Ovary (tissue), 10 donors: ENCODE measurements at places on chromosomes 6 and 20. TPM values are rescaled to one million over a fixed set of nuclear protein-coding genes. Genes with fewer than 3 reads are reported as not detected.

- H3K4me1 ChIP-seq = peaks cover 19% of the 10 kb centered on the region
- no peaks in the 10 kb centered on the region for H3K27me3 ChIP-seq
- no peaks in the 10 kb centered on the region for H3K36me3 ChIP-seq
- H3K27ac ChIP-seq = peak overlapping the region; percentile 20
Observed at GRCh38 chr6:134723081-134723871, 226.6 kb downstream of the ALDH8A1 start.

- DNase-seq = no peak
- H3K27ac ChIP-seq = no peak overlapping the region
- no peaks in the 10 kb centered on the region for H3K36me3 ChIP-seq
- H3K4me1 ChIP-seq = peaks cover 7% of the 10 kb centered on the region
Observed at GRCh38 chr6:167663784-167664443, 162.8 kb upstream of the AFDN start.

DNA sequence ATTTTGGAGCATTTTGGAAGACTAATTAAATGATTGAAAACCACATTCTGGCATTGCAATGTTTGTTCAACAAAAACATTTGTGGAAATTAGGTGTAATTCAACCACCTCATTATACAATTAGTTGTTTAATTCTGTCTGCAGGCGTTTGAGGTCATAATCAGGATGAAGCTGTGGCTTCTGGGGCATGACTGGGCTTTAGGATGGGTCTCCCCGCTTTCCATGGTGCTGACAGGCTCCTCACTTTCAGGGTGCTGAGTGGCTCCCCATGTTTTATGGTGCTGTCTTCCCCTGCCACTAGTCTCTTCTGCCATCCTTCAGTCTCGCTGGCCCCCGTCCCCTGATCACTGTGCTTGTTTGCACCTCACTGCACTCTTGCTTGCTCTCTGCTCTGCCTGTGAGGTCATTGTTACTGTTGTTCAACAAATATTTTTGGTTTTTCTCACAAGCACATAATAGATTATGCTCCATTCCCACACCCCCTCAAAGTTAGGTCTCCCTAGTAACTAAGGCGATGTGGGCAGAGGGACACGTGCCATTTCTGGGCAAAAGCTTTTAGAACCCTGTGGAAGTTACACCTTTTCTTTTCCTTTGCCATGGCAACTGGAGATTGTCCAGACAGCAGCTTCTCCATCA, 25.4 kb upstream of the ZNF831 start:
- no peaks in the 10 kb centered on the region for H3K27me3 ChIP-seq
- H3K4me1 ChIP-seq = no peaks in the 10 kb centered on the region
- DNase-seq = no peak
- no peak overlapping the region for H3K4me3 ChIP-seq

DNA sequence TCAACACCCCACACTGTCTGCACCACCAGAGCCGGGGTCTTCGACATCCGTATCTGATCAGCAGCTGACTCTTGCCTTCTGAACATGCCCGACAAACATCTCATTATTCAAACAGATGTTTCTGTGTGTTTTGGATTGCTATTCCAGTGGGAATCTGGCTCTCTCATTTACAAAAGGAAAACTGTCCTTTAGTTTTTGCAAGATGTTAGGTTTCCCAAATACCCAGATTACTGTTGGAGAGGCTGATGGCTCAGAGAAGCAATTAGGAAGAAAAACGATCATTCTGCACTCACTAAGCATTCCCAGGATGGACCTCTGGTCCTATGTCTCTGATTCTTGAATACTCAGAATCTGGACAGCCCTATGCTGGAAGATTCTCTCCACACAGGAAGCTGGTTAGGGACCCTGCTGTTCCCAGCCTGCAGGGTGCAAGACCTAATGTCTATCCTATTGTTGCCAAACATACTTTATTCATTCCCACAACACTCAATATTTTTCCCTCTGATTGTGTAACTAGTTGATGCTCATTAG, 532.9 kb downstream of the CDH26 start:
- DNase-seq = no peak
- H3K27ac ChIP-seq = no peak overlapping the region
- H3K4me3 ChIP-seq = no peak overlapping the region
- H3K36me3 ChIP-seq = no peaks in the 10 kb centered on the region
- H3K27me3 ChIP-seq = no peaks in the 10 kb centered on the region
- no peaks in the 10 kb centered on the region for H3K4me1 ChIP-seq

DNA sequence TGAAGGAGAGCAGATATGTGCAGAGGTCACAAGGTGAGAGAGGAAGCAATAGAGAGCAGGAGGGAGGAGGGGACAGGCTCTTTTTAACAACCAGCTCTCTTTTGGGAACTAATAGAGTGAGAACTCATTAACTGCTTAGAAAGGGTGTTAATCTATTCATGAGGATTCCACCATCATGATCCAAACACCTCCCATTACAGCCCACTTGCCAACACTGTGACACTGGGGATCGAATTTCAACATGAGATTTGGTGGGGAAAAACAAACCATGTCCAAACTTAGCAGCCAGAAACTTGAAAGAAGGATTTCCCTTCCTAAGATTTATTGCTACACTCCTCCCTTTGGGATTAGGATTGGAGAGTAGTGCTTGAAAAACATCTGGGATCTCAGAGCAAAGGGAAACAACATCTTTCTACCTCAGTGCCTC, 135.5 kb upstream of the PLCB4 start:
- H3K4me3 ChIP-seq = no peak overlapping the region
- no peaks in the 10 kb centered on the region for H3K4me1 ChIP-seq
- no peaks in the 10 kb centered on the region for H3K36me3 ChIP-seq
- DNase-seq = no peak
- H3K27me3 ChIP-seq = no peaks in the 10 kb centered on the region
- no peak overlapping the region for H3K27ac ChIP-seq

DNA sequence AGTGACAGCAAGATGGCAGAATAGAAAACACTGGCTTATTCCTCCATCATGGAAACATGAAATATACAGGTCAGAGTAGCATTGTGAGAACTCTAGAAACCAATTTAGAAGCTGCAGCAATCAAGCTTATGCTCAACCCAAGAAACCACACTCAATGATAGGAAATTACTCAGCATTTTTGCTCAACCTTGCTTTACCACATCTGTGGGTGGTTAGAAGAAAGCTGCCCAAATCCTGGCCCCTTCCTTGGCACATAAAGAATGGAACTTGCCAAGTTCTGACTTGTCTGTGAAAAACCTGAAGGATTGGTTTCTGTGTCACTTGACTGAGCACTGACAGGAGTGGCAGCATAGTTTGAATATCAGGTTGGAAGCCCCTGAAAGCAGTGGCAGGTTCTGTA, 108.0 kb upstream of the MOCS1 start:
- DNase-seq = no peak
- H3K27ac ChIP-seq = no peak overlapping the region
- no peaks in the 10 kb centered on the region for H3K27me3 ChIP-seq
- H3K4me1 ChIP-seq = no peaks in the 10 kb centered on the region

- H3K4me3 ChIP-seq = no peak overlapping the region
- no peak for DNase-seq
- H3K27me3 ChIP-seq = no peaks in the 10 kb centered on the region
- no peak overlapping the region for H3K27ac ChIP-seq
- no peaks in the 10 kb centered on the region for H3K4me1 ChIP-seq
Observed at GRCh38 chr20:4512891-4513550, 208.7 kb upstream of the PRND start.

DNA sequence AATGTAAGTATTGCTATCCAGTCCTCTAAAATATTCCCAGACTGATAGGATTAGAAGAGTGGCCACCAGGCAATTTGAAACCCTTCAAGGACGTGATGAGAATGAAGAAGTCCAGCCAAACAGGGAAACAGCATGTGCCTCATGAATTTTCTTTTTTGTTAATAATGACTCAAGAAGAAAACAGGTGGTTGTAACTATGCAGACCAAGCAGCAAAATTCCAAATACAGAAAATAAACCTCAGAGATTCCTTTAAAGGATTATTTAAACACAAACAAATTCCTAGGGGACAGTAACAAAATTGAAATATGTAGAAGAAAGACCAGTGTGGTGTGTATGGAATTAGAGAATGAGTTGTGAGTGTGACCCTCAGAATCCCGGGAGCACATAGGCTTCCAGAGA, 239.2 kb downstream of the KCNQ5 start:
- DNase-seq = no peak
- no peak overlapping the region for H3K4me3 ChIP-seq
- H3K4me1 ChIP-seq = no peaks in the 10 kb centered on the region

GRCh38 chr20:1802385-1803060, 92.7 kb upstream of the SIRPA start:
- peak overlapping the region; percentile 30 for H3K4me3 ChIP-seq
- H3K4me1 ChIP-seq = peaks cover 2% of the 10 kb centered on the region
- no peaks in the 10 kb centered on the region for H3K36me3 ChIP-seq

- H3K4me3 ChIP-seq = no peak overlapping the region
- DNase-seq = no peak
- H3K27me3 ChIP-seq = no peaks in the 10 kb centered on the region
- no peaks in the 10 kb centered on the region for H3K4me1 ChIP-seq
Observed at GRCh38 chr6:113406048-113406695, 451.0 kb upstream of the MARCKS start.

DNA sequence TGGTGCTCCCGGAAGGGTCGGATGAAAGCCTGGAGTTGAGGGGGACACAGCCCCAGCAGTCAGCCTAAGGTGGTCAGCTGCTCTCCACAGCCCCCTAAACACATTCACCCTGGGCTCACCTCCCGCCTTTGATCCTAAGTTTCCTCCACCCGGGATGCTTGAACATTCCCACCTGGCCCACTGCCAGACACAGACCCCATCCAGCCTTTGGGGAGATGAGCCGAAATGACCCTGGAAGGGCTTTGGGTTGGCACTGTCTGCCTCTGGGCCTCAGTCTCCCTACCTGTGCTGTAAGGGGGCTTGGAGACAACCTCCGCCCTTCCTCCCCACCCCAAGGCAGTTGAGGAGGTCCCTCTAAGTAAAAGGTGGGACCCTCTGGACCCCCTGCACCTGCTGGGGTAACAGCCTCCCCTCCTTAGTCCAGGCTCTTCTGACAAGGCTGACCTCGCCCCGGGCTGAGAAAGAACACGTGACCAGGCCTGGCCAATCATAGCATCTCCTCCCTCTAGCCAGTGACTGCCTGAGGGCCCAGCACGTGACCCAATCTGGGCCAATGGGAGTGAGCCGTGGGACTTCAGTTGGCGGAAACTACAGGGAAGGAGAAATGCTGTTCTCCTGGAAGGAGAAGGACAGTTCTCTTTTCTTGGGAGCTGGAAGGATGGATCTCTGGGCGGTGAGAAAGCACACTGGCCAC, 16.9 kb upstream of the UBE2V1 start:
- H3K4me1 ChIP-seq = no peaks in the 10 kb centered on the region
- no peaks in the 10 kb centered on the region for H3K36me3 ChIP-seq
- no peak for DNase-seq
- H3K4me3 ChIP-seq = no peak overlapping the region
- no peak overlapping the region for H3K27ac ChIP-seq

DNA sequence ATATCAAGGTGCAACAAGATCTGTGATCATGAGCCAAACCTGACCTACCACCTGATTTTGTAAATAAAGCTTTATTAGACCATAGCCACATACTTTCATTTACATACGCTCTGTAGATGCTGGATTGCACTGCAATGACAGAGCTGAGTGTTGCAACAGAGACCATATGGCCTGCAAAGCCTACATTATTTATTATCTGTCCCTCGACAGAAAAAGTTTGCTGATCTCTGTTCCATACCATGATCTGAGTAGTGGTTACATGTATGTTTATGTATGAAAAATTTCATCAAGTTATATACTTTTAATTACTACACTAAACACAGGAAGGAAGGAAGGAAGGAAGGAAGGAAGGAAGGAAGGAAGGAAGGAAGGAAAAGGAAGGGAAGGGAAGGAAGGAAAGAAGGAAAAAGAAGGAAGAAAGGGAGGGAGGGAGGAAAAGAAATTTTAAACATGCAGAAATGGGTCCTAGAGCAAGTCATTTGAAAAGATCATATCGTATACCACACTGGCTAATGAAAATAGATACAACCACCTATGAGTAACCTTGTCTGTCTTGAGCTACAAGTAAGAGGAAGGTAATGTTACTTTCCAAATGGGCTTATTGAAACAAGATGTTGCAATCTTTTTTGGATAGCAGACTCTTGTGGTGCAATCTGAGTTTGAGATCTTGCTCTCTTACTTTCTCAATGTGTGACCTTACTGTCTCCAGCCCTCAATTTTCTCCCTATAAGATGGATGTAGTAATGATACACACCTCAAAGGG, 441.0 kb downstream of the KIF16B start:
- no peaks in the 10 kb centered on the region for H3K36me3 ChIP-seq
- no peaks in the 10 kb centered on the region for H3K4me1 ChIP-seq
- H3K4me3 ChIP-seq = no peak overlapping the region
- H3K27ac ChIP-seq = no peak overlapping the region

DNA sequence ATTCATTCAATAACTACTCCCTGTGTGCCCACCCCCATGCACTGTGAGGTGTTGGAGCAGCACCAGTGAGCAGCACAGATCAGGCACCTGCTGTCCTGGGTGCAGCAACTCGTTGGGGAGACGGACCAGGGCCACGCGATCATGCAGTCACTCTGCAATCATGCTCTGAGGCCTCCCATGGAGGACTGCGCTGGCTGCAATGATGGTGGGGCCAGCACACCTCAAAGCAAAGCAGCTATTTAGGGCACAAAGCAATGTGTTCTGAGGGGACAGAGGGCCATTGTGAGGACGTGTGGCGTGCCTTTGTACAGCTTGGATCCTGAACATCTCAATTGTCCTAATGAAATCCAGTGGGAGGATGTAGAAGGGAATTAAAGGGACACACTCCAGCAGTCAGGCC, 41.0 kb upstream of the MPC1 start:
- H3K36me3 ChIP-seq = no peaks in the 10 kb centered on the region
- no peaks in the 10 kb centered on the region for H3K27me3 ChIP-seq

MYB gene
- total RNA-seq = 0.90 TPM

OR2H2 gene
- total RNA-seq = not detected

CRISP1 gene
- total RNA-seq = not detected

MPIG6B gene
- 0.15 TPM for total RNA-seq

C2 gene
- 11.9 TPM for total RNA-seq
